Fibroblast of skin of right quadriceps (primary cell): ENCODE measurements at places on chromosomes 12 and 14.

GRCh38 chr14:78356391-78356790 is 186.2 kb downstream of the NRXN3 start:
- no peak for DNase-seq

DNA sequence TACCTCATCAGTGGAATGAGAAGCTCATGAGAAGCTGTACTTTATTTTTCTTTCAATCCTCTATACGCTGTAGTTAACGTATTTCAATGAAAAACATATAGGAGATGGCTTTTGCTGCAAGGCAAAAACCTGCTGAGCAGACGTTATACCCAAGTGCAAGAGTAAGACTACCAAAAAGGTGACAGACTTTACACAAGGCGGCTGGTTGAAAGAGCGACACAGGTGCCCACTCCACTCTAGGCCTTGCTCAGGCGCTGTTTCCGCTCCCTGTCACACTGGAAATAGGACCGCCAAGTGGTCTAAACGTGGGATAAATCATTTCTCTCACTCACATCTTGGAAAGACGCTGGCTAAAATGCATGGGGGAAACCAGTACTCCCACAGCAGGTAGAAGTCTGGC is 54.5 kb downstream of the PPP2R5C start:
- no peak for DNase-seq

GRCh38 chr12:91249518-91250272 is 67.1 kb upstream of the DCN start:
- DNase-seq, result peak; percentile 72

GRCh38 chr14:35988972-35989690 is 163.0 kb downstream of the BRMS1L start:
- no peak for DNase-seq

GRCh38 chr12:13094367-13094766 is 9.1 kb downstream of the GSG1 start:
- peak; percentile 68 for DNase-seq
